ENCODE measurements at places on chromosomes 6 and 20.
A peak's percentile ranks its signal among the peaks of the same experiment; 100 is the strongest.

- peak; percentile 48 for DNase-seq
Measured at GRCh38 chr6:5135788-5136376, 50.7 kb downstream of the PPP1R3G start.

DNA sequence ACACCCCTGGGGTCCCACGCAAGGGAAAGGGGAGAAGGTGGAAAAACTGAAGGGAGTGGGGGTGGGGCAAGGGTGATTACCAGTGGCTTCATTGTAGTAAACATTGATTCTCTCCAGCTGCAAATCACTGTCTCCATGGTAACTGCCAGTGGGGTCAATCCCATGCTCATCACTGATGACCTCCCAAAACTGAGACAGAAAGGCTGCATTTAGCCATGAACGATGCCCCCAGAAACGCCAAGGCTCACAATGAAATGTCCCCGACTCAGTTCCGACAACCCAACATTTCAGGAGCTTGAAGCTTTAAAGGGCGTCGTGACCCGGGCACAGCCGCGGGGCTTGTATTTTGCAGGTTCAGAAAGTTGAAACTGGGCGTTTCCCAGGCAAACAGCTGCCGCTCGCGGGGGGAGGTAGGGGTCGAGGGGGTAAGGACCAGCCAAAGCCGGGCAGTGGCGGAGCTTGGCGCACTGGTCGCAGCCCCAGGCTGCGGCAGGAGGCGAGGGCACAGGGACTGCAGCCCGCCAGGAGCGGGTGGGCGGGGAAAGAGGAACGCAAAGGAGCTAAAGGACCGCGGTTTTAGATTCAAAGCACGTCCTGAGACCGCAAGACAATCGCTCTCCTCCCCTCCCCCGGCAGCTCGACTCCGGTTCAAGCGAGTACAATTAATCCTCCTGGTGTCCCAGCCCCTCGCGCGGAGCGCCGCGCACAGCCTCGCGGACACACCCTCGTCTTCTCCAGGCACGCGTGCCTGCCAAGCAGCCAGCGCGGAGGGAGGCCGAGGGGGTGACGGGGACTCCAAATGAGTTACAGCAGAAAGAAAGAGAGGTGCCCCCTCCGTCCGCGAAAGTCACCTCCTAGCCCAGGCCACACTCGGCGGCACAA is 731 bp downstream of the TUBB2B start:
- DNase-seq: no peak

GRCh38 chr6:165871571-165871970 is 208.5 kb upstream of the PDE10A start:
- DNase-seq: no peak

DNA sequence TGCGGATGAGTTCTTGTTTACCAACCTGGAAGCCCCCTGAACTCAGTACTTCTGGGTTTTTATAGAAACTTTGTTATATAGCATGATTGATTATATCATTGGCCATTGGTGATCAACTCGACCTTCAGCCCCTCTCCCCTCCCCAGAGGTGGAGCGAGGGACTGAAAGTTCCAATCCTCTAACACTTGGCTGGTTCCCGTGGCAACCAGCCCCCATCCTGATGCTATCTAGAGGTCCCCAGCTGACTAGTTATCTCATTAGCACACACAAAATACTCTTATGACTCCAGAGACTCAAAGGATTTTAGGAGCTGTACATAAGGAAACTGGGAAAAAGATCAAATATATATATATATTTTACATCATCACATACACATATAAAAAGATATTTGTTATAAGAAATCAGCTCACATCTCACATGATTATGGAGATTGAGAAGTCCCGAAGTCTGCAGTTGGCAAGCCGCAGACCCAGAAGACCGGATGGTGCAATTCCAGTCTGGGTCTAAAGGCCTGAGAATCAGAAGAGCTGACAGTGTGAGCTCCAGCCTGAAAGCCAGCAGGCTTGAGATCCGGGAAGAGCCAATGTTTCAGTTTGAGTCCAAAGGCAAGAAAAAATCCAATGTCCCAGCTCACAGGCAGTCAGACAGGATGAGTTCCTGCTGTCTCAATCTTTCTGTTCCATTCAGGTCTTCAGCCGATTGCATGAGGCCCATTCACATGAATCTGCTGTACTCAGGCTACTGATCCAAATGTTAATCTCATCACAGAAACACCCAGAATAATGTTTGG is 179.3 kb upstream of the DTNBP1 start:
- DNase-seq: no peak

DNA sequence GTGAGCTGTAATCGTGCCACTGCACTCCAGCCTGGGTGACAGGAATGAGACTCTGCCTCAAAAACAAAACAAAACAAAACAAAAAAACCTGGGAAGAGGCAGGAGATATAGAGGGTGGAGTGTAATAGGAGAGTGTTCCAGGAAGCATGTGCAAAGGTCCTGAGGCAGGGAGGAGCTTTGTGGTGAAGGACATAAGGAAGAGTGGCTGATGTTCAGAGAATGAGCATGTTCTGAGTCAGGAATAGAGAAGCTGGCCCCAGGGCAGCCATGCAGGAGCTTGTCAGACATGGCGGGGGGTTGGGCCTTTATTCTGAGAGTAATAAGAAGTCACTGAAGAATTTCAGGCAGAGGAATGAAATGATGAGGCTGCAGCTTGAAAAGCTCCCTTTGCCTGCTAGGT is 337.0 kb downstream of the CDH26 start:
- no peak for DNase-seq

- DNase-seq: no peak
Measured at GRCh38 chr20:9575836-9576235, 61.4 kb downstream of the LAMP5 start.

DNA sequence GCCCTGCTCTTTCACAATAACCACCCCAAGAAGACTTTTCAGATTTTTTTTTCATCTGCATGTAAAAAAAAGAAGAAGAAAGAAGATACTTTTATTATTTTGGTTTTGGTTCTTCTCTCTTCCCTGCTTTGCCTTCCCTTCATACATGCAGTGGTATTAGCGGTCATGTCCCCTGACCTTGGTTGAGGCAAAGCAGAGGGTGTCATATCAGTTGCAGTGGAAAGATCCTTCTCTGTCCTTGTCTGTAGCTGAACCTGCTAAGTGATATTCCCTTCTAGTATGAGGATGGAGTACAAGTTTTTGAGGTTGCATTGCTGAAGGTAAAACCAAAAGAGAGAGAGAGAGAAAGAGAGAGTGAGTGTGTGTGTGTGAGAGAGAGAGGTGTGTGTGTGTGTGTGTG is 345.7 kb downstream of the UTRN start:
- DNase-seq: no peak

DNA sequence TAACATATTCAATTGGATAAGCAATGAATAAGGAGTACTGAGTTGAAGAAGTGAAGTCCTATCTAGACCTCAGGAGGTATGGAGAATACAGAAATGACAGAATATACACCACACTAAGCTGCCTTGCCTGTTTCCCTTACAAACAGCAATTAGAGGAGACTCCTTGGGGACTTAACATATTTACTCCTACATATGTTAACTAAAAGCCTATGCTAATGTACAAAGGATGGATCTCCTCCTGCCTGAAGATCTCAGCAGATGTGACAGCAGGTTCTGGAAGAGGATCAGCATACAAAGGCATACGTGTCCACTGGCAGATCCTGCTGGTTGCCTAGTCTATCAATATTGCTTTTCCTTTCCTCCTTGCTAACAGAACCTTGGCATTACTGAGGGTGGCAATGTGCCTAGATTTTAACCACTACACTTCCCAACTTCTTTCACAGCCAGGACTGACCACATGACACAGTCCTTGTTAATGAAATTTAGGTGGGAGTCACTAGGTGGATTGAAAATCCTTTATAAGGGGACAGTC is 29.6 kb downstream of the PRKN start:
- DNase-seq: no peak

GRCh38 chr6:139425780-139426179 is 51.3 kb upstream of the CITED2 start:
- DNase-seq: no peak

- DNase-seq: no peak
Measured at GRCh38 chr6:101577091-101577490, 183.6 kb downstream of the GRIK2 start.

- no peak for DNase-seq
Measured at GRCh38 chr6:168332020-168332419, 12.4 kb upstream of the DACT2 start.

GRCh38 chr20:31608251-31608945 is 3.3 kb downstream of the ID1 start:
- DNase-seq: no peak

GRCh38 chr6:163705923-163706322 is 291.4 kb downstream of the QKI start:
- no peak for DNase-seq

DNA sequence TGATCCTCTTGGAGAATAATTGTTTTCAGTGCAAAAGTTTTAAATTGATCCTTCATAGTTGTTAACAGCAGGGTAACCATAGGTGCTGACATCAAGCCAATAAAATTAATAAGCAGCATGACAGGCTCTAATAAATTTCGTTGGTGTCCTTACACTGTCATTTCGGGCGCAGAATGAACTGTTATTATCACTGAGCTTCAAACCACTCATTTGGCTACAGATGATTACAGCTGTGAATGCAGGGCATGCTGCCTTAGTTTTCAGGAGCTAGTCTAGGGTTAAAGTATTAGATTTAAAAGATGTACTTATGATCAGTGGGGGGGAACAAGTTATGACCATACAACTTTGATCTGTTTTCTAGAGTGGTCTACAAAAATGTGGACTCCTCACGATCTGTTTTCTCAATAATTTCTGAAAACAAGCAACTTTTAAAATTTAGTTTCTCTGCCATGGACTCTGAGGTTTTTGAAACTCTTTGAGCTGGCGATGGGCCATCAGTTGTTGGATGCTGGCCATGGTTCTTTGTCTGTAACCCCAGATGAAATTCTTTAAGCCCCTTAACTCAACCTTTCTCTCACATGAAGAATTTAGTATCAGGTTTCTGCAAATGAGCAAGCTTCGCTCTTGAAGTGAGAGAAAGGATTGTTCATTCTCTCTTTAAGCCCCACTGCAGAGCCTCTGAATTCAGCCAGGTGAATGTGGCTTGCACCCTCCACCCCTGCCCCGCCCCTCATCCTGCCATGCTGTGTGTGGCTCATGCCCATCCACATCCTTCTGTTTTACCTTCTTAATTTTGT is 99.1 kb upstream of the MTHFD1L start:
- no peak for DNase-seq

DNA sequence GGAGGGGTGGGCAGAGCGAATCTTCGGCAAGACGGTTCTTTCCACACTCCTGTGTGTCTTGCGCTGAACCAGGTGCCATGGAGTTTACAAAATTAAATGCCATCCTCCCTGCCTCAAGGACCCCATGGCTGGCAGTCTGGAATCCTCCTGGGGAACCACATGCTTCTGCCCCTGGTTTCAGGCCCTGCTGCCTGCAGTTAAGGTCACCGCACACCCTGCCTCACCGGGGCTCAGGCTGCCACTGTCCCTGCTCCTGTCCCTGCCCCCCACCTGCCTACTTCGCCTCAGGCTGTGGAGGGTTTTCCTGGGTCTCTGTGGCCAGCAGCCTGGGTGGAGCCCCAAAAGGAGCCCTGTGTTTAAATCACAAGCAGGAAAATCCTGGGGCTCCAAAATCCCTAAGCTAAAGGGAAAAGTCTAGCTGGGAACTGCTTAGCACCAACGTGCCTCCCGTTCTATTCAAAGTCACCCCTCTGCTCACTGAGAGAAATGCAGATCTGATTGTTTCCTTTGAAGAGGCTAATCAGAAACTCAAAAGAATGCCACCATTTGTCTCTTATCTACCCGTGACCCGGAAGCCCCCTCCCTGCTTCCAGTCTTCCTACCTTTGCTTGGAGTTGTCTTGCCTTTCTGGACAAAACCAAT is 10.6 kb upstream of the TTLL2 start:
- DNase-seq: no peak

GRCh38 chr6:34273242-34273805 is 24.5 kb upstream of the SMIM29 start:
- DNase-seq: no peak

GRCh38 chr6:105345506-105345905 is 57.4 kb downstream of the PREP start:
- no peak for DNase-seq

- no peak for DNase-seq
Measured at GRCh38 chr20:53101992-53102760, 130.0 kb downstream of the TSHZ2 start.

DNA sequence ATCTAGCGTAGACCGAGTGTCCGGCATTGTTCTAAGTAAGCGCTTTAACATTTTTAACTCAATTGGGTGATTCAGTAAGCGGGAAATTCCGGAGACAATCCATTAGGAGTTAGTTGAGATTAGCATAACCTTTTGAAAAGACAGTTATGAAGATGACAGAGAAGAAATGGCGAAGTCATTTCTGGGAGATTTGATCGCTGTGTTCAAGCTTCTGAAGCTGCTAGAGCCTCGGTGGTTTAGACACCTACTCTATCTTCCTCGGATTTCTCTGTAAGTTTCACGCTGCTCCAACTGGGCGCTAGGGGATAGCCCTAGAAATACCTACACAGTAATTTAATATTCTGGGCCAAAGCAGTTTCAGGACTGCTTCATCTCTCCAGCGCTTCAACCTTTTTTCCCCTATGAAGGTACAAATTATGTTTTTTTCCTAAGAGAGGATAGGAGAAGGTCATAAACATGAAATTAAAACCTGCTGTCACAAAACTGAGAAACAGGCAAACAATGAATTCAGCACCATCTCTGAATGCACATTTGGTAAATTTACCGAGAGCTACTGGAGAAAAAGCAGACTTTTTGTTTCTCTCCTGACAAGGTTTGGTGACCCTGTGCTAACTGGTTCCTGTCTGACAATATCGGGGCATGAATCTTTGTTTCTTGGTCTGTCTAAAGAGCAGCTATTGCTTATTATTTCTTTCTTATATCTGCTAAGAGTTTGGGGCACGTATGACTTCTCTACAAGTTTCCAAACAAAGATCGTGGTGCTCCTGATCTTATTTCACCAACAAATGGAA is 22.4 kb downstream of the ZNF311 start:
- peak; percentile 84 for DNase-seq

- DNase-seq: no peak
Measured at GRCh38 chr6:74735304-74735703, 470.5 kb downstream of the COL12A1 start.

DNA sequence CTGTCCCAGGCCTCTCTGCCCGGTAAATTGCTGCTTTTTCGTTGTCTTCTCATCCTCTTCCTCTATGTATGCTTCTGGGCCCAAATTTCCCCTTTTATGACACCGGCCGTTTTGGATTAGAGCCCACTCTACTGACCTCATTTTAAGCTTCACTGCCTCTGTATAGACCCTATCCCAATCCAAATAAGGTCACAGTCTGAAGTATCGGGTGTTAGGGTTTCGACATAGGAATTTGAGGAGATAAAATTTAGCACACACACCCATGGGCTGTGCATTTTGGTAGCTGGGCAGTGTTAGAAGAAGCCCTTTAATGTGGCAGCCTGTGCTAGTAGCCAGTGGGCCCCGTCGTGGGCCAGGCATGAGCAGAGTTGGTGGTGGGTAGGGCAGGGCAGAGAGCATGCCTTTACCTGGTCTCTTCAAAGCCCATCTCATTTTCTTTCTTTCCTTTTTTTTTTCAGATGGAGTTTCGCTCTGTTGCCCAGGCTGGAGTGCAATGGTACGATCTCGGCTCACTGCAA is 27.9 kb upstream of the EZR start:
- DNase-seq: no peak

GRCh38 chr6:107106165-107106564 is 9.2 kb downstream of the BEND3 start:
- DNase-seq: no peak

Data from SW 1271 (cell line).